ENCODE measurements at places on chromosomes 3 and 15.

- no peak for DNase-seq
Measured at GRCh38 chr15:91752081-91752785, 101.3 kb upstream of the SLCO3A1 start.

- no peak for DNase-seq
Measured at GRCh38 chr3:40752492-40752891, 227.7 kb downstream of the ZNF621 start.

DNA sequence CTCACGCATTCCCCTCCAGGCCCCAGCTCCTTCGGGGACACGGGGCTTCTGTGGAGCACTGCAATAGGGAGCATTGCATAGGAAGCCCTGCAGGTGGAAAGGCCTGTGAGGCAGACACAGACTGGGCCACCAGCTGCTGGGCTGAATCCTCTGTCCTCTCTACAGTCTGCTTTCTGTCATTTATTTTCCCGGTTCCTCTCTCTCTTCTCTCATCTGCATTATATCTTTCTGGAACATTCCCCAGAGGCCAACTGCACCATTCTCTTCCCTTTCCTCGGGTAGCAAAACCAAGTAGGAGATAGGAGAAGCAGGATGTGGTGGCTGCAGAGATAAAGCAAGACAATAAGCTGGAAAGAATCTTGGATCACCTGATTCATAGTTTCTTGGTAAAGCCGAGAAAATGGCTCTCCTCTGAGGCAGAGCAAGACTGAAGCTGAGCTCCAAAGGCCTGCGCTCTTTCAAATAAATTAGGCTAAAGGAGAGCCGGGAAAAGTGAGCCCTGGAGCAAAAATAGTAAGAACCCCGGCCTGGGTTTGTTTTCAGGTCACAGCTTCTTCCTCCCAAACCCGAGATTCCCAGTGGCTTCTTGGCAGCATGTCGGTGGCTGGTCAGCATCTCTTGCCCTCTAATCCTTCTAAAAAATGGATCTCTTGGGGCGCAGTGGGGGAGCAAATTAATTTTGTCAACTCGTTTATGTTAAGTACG lies 5.3 kb downstream of the TM4SF4 start:
- DNase-seq = no peak

DNA sequence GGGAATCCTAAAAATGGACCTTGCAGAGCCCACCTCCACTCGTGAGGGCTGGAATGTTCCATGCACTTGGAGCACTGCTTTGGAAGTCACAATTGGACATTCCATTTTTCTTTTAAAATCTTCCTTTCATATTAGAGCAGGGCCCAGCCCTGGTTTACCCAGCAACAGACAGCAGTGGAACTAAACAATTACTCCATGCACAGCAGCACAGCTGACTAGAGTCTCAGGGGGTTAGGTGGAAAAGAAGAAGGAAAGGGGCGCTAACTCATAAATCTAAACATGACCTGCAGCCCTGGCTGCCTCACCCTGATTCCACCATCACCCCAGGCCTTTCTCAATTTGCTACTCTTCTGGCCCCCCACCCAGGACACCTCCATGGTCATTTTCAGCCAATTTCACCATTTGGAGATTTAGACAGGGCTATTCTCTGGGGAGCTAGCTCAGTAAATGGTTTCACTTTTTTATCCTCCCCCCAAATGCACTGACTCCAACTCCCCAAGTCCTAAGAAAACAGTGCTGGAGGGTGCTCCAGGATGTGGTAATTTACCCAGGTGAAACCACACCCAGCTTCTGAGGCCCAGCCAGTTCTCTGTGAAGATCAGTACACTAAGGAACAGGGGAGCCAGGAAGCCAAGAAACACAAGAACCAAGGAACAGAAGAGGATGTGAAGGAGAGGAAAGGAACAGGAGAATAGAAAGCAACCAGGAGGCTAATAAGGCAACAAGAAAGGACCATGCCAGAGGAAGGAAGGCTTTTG lies 1.6 kb upstream of the LRRC31 start:
- no peak for DNase-seq

DNA sequence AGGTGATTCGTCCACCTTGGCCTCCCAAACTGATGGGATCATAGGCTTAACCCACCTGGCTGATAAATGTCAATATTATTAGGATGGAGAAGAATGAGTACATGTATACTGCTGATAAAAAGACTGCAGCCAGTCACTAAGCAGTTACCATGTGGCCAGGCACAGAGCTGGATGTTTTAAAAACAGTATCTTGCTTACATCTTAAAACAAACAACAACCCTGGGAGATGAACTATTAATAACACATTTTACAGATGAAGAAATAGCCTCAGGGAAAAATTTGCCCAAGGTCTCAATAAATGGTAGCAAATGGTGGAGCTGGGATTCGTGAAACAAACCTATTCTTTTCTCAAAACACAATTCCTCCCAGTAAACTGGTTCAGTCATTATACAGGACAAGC lies 18.1 kb downstream of the IL17RD start:
- no peak for DNase-seq

DNA sequence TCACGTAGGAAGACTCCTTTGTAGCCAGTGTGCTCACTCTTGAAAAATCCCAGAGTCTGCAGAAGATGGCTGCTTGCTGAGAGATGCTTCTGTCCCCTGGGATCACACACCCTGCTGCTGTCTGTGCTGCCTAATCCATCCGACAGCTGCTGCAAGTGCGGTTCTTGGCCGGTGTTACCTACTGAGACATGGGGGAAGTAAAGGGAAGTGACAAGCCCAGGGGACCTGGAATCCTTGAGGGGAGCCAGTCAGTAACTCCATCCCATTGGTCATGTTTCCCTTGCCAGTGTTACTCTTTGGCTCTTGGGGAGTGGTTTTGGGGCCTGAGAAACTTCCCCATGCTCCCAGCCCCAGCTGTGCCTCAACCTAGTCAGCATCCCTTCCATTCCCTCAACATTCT lies 8.3 kb upstream of the CPNE9 start:
- DNase-seq = no peak

DNA sequence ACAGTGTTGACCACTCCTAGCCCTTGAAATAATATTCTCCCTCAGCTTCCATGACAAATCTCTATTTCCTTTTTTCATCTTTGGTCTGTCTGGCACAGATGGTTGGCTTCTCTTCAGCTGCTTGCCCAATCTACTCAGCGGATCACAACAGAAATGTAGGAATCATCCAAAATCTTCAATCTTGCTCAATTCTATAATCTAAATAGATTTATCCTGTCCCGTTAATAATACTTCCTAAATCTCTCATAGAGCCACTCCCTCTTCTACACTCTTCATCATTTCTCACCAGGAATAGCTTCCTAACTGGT lies 3.8 kb downstream of the PEAK1 start:
- DNase-seq = no peak

DNA sequence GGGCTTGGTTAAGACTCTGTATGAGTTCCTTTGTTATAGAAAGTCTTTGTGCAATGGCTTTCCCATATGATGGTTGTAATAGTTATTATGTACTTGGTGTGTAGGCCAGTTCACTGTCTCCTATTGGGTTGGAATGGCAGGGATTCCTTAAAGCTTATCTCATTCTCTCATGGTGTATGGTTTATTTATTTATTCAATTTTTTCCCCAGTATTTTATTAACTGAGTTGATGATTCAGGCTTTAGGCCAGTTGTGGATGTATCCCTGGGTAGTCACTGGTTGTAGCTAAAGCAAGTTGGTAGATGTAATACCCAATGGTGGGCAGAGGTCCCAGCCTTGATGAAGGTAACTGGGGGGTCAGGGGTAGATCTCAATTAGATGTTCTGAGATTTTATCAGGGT lies 349.4 kb downstream of the DOCK3 start:
- DNase-seq = no peak

GRCh38 chr3:50435371-50436113 lies 67.9 kb downstream of the CACNA2D2 start:
- DNase-seq = no peak

DNA sequence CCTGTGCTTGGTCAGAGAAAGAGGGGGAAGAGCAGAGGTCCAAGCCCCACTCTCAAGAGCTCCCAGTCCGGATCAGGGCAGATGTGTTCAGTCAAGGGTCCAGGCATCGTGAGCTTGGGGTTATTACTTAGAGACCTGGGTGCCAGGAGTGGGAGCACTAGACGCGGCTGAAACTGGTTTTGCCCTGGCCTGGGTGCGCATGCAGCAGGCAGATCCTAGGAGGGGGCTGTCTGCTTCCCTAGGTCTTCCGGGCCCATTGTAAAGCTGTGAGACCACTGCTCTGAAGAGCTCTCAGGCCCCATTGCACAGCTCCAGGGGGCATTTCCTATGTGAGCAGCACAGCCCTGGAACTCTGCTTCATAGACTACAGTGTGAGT lies 204.9 kb upstream of the LINGO1 start:
- DNase-seq = no peak

GRCh38 chr3:196624067-196624790 lies 15.3 kb upstream of the NRROS start:
- DNase-seq = no peak

DNA sequence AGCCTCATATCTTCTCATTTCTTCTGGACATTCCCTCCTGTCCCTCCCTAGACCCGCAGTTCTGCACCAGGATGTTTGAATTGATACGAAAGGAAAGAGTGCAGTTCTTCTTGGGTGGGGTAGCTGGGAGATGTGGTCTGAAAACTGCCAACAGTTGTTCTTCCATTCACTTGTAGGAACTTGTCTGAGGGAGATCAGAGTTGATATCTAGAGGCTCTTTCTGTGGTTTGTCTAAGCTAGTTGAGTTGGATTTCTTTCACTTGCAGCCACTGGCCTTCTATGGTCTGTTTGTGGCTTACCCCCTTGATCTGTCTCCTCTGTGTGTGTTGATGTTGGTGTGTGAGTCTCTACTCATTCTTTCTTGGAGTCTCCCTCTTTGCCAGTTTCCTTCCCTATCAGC lies 42.5 kb upstream of the PIK3CB start:
- DNase-seq = no peak

DNA sequence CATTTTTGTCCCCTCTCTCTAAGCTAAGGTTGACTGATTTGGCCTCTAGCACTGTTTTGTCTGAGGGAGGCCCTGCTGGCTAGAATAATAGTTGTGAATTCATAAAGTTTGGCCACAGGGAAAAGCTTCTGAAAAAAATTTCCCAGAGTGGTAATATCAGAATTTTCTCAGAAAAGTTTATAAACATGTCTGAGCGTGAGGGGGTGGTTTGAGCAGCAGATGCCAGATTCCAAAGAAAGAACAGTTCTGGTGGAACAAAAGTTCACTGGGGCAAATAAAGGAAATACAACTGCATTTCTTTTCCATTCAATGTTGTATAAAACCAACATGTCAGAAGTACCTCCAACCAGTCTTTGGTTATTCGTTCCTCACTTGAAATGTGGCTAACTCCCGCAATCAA lies 61.2 kb downstream of the CLDN1 start:
- DNase-seq = no peak

Data from NCI-H187 treated with DMSO at 0.1 percent for 48 hours (cell line).